ENCODE measurements at places on chromosomes 6 and 20.

DNA sequence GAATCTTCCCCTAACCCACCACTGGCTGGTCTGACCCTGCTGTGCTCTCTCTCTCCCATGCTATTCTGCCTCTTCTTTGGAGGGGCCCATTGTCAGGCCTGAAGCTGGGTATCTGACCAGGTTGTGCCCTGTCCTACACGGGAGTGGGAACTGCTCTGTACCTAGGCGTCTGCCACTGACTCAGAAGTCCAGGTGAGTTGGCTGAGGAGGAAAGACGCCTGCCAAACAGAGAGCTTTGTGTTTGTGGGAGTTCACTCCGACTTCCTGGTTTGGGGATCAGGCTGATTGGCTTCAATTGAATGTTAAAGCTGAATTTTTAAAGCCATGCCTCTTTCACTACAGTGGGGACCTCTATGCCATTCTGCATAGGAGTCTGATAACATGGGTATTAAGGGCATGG lies 136.0 kb downstream of the CCDC170 start:
- no peak for DNase-seq

DNA sequence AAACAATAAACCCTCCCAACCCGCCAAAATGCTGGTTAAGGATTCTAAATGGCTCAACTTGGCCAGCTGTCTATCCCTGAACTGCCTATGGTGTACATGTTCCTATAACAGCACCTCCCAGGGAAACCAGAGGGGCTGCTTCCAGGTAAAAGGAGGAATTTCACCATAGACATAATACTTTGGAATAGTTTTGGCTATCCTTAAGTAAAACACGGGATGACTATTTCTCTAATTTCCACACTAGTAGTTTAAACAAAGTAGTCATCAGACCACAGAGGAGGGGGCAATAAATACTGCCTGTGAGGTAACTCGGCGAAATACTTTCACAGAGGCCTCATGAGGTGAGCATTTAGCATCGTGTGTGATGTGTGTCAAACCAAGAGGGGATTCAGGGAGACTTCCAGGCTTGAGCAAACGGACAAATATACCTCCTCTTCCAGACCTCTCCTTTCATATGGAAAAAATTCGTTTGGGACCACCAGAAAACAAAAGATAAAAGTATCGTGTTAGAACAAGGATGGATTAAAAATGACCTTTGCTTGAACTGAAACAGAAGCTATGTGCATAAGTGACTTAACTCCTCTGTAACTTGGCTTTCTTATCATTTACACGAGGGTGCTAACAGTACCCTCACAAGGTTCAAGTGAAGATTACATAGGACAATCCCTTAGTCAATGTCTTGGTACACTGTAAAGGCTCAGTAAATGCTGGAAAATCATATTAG lies 1.0 kb upstream of the XRN2 start:
- no peak for DNase-seq

GRCh38 chr20:2865630-2866029 lies 7.7 kb upstream of the PTPRA start:
- no peak for DNase-seq

DNA sequence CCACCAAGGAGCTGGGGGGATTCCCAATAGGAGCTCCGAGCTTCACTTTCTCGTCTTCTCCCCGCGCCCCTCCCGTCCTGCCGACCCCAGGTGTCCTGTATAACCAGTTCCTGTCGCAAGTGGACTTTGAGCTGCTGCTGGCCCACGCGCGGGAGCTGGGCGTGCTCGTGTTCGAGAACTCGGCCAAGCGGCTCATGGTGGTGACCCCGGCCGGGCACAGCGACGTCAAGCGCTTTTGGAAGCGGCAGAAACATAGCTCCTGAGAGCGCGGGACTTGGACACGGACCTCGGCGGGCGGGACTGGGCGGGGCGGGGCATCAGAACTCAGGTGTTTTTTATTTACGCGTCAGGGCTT lies 340 bp upstream of the VARS2 start:
- no peak for DNase-seq

GRCh38 chr6:29981211-29981812 lies 39.0 kb downstream of the HLA-A start:
- no peak for DNase-seq

DNA sequence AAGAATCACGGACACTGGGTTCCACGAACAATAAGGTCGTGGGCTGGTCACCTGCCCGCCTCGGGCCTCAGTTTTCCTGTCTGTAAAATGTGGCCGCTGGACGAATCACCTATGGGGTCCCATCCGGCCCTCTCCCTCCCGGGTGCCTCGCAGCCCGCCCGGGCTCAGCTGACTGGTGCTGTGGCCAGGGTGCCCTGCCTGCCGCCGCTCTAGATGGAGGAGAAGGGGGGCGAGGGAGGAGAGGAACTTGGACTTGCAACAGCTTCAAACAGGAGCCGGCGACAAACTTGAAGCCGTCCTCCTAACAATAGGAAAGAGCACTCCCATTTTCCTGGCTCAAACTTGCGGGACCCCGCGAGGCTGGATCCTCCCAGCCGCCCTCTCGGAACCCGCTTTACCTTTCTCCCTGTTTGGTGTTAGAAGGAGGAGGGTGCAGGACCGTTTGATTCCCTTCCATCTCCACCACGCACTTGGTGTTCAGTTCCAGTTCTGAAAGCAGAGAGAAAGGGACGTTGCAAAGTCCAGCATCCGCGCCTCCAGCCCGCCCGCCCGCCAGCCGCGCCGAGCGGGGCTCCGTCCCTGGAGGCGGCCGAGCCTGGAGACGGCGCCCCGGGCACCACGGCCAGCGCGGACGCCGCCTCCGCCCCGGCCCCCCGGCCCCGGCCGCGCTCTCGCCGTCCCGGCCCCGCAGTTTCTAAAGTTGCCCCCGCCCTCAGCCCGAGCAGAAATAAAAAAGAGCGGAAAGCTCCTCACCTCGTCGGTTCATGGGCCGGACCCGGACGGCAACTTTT lies 584 bp downstream of the KIF13A start:
- DNase-seq, result peak; percentile 87

GRCh38 chr6:89475634-89476033 lies 42.7 kb downstream of the ANKRD6 start:
- no peak for DNase-seq

DNA sequence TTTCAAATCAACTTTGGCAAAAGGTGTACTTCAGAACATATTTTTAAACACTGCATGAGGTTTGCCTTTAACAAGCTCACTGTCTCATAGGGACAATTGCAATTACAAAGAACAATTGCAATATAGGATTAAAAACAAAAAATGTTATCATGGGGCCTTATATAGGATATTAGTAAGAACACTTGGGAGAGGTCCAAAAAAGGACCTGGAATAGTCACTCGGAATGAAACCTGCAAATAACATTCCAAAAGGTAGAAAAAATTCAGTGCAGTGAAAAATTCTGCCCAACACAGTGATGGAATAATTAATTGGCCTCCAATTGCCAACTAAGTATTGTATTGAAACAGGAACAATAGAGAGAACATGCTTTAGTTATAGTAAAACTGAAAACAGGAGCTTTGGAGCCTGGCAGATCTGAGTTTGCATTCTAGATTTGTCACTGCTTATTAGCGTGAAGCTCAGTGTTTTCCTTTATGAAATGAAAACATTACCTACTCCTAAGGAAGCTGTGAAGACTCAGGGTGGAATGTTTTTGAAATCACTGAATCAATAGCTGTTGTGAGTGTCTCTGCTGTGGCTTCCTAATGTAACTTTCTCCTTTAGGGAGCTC lies 172.6 kb upstream of the BMP5 start:
- no peak for DNase-seq

Measured in cardiac septum (tissue), 1 donor.